Thyroid gland (tissue), 4 donors: ENCODE measurements at places on chromosomes 5 and 9. TPM values are rescaled to one million over a fixed set of nuclear protein-coding genes. Genes with fewer than 3 reads are reported as not detected.
A peak's percentile ranks its signal among the peaks of the same experiment; 100 is the strongest.

GRCh38 chr5:163489055-163489744, 16.2 kb upstream of the MAT2B start:
- H3K4me3 ChIP-seq = no peak overlapping the region
- no peaks in the 10 kb centered on the region for H3K27me3 ChIP-seq
- no peaks in the 10 kb centered on the region for H3K36me3 ChIP-seq

GRCh38 chr5:141127305-141127704, 5.7 kb downstream of the PCDHB4 start:
- no peaks in the 10 kb centered on the region for H3K27me3 ChIP-seq
- no peak overlapping the region for H3K27ac ChIP-seq
- H3K4me3 ChIP-seq = no peak overlapping the region
- H3K36me3 ChIP-seq = no peaks in the 10 kb centered on the region
- DNase-seq = no peak

DNA sequence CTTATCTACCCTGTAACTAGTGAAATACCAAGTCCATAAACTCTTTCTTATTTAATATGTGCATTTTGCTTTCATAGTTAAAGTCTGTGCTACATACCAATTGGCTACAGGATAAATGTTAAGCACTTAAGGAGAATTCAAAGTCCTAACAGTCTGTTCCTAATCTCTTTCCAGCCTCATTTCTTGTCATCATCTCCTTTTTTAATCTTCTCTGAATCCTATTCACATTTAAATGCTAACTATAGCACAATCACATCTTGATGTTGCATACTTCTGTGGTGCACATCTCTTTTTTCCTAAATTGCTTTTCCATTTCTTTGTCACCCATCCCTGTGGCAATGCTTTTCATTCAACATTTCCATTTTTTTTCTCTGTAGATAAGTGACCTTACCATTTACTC, 996.1 kb upstream of the TYRP1 start:
- no peak for DNase-seq
- no peaks in the 10 kb centered on the region for H3K4me1 ChIP-seq
- H3K36me3 ChIP-seq = no peaks in the 10 kb centered on the region
- H3K27me3 ChIP-seq = no peaks in the 10 kb centered on the region

DNA sequence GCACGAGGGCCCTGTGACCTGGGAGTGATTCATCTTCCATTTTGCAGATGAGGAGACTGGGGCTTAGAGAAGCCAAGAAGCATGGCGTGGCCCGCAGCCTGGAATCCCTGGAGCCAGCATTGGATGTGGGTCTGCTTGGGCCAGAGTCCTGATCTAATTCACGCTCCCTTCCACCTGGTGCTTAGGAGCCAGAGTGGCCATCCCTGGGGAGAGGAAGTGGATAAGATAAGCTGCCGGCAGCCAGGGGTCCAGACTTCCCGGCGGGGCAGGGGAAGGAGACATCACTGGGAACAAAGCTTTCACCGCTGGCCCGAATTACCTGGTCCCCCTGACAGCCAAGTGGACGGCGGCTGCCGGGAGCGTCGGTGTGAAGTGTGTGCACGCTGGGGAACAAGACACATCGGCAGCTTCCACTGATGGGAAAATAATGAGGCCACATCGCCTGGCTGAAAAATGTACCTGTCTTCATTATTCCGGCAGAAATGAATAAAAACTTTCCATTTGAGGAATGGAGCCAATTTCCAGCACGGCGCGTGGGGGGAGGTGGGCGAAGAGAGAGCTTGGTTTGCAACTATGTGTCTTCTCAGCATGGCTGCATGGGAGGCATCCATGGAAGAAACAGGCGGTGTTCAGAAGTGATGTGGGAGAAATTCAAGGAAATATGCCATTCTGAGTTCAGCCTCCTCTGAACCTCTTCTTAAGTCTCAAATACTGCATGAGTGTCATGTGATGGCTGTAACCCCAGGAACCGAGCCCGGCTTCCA, 78.5 kb downstream of the OLFM1 start:
- no peak overlapping the region for H3K27ac ChIP-seq
- H3K4me3 ChIP-seq = no peak overlapping the region
- no peaks in the 10 kb centered on the region for H3K36me3 ChIP-seq
- no peaks in the 10 kb centered on the region for H3K27me3 ChIP-seq
- H3K4me1 ChIP-seq = no peaks in the 10 kb centered on the region
- DNase-seq = no peak

DNA sequence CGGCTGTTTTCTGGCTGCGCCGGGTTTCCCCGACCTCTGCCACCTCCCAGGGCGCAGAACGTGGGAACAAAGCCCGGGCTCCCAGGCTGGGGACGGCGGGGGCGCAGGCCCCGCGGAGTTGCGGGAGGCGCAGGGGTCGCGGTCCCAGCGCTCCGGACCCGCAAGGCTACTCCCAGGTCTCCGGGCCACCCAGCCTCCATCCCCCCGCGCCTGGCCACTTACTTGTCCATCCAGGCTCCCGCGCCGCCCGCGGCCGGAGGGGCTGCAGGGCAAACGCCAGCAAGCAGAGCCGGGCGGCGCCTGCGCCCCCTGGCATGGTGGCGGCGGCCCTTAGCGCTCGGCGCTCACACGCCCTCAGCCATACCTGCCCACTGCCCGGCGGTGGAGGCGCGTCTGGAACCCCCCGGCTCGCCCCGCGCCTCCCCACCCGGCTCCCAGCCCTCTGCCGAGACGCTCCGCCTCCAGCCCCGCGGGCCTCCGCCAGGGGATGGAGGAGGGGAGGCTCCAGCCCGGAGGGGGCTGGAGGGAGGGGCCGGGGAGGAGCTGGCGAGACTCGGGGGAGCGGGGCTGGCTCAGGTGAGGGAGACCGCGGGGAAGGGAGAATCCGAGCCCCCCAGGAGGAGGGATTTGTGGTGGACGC, at the start of gene ADAM19:
TSS of gene ADAM19 (minus strand) at position 395 of the 640 bp plus-strand sequence. CDS start at position 316, 79 bp downstream.
- peaks cover 11% of the 10 kb centered on the region for H3K4me1 ChIP-seq
- no peaks in the 10 kb centered on the region for H3K36me3 ChIP-seq
- H3K4me3 ChIP-seq = peak within 1 kb of the TSS; percentile 71
- peak; percentile 51 for DNase-seq
- H3K27ac ChIP-seq = peak within 1 kb of the TSS; percentile 27
- no peaks in the 10 kb centered on the region for H3K27me3 ChIP-seq

DNA sequence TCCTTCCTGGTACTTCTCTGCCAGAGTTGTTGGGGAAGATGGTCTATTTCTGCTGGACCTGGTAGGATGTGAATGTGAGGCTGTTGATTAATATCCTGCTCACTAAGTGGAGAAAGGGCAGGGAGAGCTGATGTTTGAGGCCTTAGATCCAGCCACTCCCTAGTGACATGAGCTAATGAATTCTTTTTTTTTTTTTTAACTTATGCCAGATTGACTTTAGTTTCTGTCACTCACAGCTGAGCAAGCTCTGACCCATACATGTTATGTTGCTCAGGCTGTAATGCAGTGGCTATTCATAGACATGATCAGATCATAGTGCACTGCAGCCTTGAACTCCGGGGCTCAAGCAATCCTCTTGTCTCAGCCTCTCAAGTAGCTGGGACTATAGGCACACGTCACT, 75.1 kb upstream of the SPRY4 start:
- DNase-seq = no peak
- H3K36me3 ChIP-seq = no peaks in the 10 kb centered on the region
- H3K4me3 ChIP-seq = no peak overlapping the region

GRCh38 chr5:2741956-2742355, 9.5 kb downstream of the IRX2 start:
- peaks cover 11% of the 10 kb centered on the region for H3K27me3 ChIP-seq
- DNase-seq = no peak
- no peaks in the 10 kb centered on the region for H3K4me1 ChIP-seq
- no peak overlapping the region for H3K4me3 ChIP-seq

- H3K36me3 ChIP-seq = no peaks in the 10 kb centered on the region
- H3K4me1 ChIP-seq = no peaks in the 10 kb centered on the region
- H3K4me3 ChIP-seq = no peak overlapping the region
- no peaks in the 10 kb centered on the region for H3K27me3 ChIP-seq
Measured at GRCh38 chr5:110903966-110904365, 165.2 kb downstream of the SLC25A46 start.

GRCh38 chr5:147391781-147392180, 118.1 kb downstream of the DPYSL3 start:
- no peaks in the 10 kb centered on the region for H3K36me3 ChIP-seq
- H3K4me3 ChIP-seq = no peak overlapping the region
- H3K4me1 ChIP-seq = no peaks in the 10 kb centered on the region
- H3K27ac ChIP-seq = no peak overlapping the region
- no peaks in the 10 kb centered on the region for H3K27me3 ChIP-seq

DNA sequence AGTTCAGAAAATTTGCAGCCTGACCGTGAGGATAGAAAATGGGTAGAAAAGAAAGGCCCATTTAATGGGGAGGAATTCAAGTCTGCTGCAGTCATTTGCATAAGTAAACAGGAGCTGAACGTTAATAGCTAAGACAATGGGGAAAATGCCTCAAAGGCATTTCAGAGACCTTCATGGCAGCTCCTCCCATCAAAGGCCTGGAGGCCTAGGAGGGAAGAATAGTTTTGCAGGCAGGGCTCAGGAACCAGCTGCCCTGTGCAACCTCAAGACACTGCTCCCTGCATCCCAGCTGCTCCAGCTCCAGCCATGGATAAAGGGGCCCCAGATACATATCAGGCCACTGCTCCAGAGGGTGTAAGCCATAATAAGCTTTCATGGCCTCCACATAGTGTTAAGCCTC, 32.2 kb upstream of the CDH18 start:
- no peak overlapping the region for H3K4me3 ChIP-seq
- DNase-seq = no peak
- H3K27ac ChIP-seq = no peak overlapping the region
- no peaks in the 10 kb centered on the region for H3K36me3 ChIP-seq
- H3K27me3 ChIP-seq = no peaks in the 10 kb centered on the region

DNA sequence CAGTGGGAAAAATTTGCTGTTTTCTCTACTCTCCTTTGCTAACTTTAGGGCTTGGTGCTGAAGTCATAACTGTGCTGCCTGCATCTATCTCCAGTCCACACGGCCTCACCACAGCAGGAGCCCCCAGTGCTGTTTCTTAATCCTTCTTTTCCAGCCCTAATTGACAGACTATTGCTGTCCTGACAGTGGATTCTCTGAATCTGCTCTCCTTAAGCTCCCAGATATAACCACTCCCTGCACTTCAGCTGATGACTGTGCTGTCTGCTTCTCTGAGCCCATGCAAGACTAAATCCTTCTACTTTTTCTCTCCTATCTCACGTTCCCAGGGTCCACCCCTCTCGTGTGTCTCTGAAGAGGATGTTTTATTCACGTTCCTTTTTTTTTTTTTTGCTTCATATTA, 19.7 kb upstream of the GRIA1 start:
- H3K27me3 ChIP-seq = no peaks in the 10 kb centered on the region
- H3K4me1 ChIP-seq = no peaks in the 10 kb centered on the region
- DNase-seq = no peak
- H3K4me3 ChIP-seq = no peak overlapping the region
- H3K36me3 ChIP-seq = no peaks in the 10 kb centered on the region

GRCh38 chr9:21174671-21175070, 8.2 kb upstream of the IFNA21 start:
- no peak for DNase-seq
- no peaks in the 10 kb centered on the region for H3K4me1 ChIP-seq
- H3K27me3 ChIP-seq = no peaks in the 10 kb centered on the region
- H3K36me3 ChIP-seq = no peaks in the 10 kb centered on the region

DNA sequence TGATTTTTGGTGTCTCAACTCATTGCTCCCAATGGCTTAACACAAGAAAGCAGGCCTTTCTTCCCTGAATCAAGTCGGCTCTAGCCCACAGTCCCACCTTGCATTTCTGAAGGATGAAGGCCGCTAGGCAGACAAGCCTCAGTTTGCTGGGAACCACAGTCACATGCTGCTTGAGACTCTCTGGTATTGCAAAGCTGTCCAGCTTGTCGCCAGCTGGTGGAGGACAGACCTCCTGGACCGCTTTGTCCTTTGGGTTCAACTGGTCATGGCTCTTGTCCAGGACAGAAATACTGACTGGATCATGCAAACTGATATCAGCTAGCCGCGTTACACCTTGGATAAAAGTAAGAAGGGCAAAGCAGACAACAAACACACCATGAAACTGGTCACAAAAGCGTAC, 23.1 kb downstream of the DDX31 start:
- DNase-seq = no peak
- peaks cover 59% of the 10 kb centered on the region for H3K36me3 ChIP-seq
- no peaks in the 10 kb centered on the region for H3K27me3 ChIP-seq
- no peaks in the 10 kb centered on the region for H3K4me1 ChIP-seq
- no peak overlapping the region for H3K4me3 ChIP-seq

- H3K36me3 ChIP-seq = no peaks in the 10 kb centered on the region
- H3K4me3 ChIP-seq = no peak overlapping the region
- H3K27me3 ChIP-seq = no peaks in the 10 kb centered on the region
- no peak for DNase-seq
- no peaks in the 10 kb centered on the region for H3K4me1 ChIP-seq
- no peak overlapping the region for H3K27ac ChIP-seq
Measured at GRCh38 chr5:123610665-123611405, 98.9 kb downstream of the CSNK1G3 start.

DNA sequence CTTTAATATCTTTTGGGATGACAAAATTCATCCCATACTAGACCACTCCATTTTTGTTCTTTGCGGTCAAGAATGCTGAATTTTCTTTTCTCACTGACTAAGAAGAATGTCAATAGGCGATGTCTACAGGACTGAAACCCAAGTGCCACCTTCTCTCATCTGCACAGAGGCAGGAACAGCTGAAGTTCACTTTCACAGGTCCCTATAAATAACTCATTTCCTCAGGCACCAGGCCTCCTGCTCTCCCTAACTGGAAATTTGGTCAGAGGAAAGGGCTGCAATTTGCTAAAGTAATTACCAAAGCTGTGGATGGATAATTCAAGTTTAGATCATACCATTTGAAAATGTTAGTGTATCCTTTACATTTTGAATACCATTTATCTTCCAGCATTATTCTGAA, 142.9 kb downstream of the DIRAS2 start:
- no peaks in the 10 kb centered on the region for H3K36me3 ChIP-seq
- no peak for DNase-seq
- no peak overlapping the region for H3K4me3 ChIP-seq
- no peak overlapping the region for H3K27ac ChIP-seq
- no peaks in the 10 kb centered on the region for H3K4me1 ChIP-seq

DNA sequence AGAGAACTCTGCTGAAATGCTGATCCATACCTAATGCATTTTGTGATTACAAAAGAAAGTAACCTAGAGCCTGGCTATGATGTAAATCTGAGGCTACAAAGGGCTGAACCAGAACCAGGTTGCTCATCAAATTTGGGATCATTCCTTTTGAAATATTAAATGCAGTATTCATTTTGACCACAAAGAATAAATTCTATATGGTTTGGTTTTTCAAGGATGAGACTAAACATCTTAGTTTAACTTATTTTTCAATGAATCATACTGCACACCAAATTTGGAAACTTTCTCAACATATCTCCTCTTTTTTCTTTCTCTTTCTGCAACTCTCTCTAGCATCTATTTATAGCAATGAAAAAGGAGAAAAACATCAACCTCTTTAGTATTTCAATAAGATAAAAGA, 46.5 kb downstream of the CEMIP2 start:
- no peaks in the 10 kb centered on the region for H3K27me3 ChIP-seq
- no peak overlapping the region for H3K4me3 ChIP-seq
- peaks cover 4% of the 10 kb centered on the region for H3K4me1 ChIP-seq
- H3K27ac ChIP-seq = no peak overlapping the region
- H3K36me3 ChIP-seq = peaks cover 11% of the 10 kb centered on the region
- DNase-seq = no peak

Gene RORB
- total RNA-seq = 0.27 TPM

Gene NUTM2G
- not detected for total RNA-seq

Gene ADAMTS16
- total RNA-seq = 0.11 TPM

Gene OBP2B
- not detected for total RNA-seq
